8988T (cell line): ENCODE measurements at places on chromosomes 7 and 10.
A peak's percentile ranks its signal among the peaks of the same experiment; 100 is the strongest.

- DNase-seq = no peak
Observed at GRCh38 chr10:14553448-14553847, 221.2 kb downstream of the FAM107B start.

- DNase-seq = no peak
Observed at GRCh38 chr10:108663587-108663986, 1259.7 kb downstream of the XPNPEP1 start.

- DNase-seq = no peak
Observed at GRCh38 chr10:73094986-73095480, 1.6 kb downstream of the P4HA1 start.

DNA sequence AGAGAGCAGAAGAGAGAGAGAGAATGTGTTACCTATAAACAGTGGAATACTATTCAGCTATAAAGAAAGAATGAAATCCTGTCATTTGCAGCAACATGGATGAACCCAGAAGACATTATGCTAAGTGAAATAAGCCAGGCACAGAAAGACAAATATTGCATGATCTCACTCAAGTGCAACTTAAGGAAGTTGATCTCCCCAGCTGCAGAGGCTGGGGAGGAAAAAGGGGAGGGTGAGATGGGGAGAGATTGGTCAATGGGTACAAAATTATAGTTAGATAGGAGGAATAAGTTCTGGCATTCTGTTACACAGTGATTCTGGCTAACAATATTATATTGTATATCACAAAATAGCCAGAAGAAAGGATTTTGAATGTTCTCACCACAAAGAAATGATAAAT lies 11.2 kb upstream of the JAZF1 start:
- no peak for DNase-seq

DNA sequence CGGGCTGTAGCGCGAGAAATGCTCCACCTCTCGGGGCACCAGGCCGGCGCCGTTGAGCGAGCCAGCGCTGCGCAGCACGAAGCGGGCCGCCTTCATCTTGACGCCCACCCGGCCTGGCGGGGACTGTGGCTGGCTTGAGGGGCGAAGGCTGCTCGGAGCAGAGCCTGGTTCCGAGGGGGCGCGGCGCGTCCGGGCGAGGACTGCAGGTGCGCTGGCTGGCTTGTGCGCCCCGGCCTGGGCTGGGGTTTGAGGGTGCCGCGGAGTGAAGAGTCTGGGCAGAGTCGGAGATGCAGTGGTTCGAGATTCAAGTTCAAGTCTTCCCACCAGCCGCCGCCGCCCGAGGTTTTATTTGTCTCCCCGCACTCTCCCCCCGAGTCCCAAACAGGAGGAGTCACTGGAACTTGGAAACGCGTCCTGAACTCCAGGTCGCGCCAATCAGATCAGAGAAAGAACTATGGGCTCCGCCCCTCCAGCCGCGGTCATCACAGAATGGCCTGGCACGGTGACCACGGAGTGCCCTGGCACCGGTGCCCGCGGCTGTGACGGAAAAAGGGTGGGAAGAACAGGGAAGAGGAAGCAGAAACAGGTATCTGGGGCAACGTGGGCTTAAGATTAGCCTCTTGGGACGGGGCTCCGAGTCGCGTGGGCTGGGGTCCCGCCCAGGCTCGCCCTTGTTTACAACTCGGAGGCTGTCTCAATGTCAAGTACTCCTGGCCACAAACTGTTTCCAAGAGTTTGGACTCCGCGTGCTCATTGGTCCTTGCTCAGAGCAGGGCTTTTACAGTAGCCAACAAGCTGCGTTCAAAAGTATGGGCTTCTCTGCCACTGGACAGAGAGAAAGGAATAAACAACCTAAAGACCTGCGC lies at the start of gene PDK4:
TSS of gene PDK4 (minus strand) at position 319 of the 866 bp plus-strand sequence. CDS start at position 96, 223 bp downstream.
- DNase-seq = peak; percentile 18

DNA sequence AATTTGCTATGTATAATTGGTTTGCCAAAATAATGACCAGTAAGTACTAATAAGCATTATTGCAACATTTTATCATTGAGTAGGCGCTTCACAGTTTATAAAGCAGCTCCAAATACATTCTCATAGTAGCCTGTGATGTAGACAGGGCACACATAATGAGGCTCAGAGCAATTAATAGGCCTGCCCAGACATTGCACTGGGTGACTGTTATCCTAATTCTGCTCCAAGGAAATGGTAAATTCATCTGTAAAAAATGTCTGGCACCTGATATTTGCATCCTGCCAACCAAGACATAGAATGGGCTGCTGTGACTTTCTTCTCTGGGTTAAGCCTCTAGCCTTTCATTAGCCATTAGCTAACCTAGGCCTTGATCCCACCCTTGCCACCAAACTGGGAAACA lies 97.6 kb downstream of the SEM1 start:
- DNase-seq = no peak

DNA sequence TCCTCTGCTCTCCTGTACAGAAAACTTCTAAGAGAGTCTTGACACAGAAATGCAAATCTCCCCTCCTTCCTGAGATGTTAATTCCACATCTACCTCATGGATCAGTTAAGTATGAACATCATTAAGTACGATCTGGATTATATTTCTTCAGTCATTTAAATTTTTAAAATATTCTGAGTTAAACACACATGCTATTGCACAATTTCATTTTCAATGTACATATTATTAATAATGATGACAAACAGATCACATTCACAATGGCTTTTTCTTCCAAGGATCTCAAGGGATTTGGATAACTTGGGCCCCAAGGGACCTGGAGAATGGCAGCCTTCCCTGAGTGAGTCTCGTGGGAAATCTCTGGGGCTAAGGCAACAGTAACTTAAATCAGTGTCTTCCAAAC lies 16.2 kb downstream of the BEND7 start:
- DNase-seq = no peak

DNA sequence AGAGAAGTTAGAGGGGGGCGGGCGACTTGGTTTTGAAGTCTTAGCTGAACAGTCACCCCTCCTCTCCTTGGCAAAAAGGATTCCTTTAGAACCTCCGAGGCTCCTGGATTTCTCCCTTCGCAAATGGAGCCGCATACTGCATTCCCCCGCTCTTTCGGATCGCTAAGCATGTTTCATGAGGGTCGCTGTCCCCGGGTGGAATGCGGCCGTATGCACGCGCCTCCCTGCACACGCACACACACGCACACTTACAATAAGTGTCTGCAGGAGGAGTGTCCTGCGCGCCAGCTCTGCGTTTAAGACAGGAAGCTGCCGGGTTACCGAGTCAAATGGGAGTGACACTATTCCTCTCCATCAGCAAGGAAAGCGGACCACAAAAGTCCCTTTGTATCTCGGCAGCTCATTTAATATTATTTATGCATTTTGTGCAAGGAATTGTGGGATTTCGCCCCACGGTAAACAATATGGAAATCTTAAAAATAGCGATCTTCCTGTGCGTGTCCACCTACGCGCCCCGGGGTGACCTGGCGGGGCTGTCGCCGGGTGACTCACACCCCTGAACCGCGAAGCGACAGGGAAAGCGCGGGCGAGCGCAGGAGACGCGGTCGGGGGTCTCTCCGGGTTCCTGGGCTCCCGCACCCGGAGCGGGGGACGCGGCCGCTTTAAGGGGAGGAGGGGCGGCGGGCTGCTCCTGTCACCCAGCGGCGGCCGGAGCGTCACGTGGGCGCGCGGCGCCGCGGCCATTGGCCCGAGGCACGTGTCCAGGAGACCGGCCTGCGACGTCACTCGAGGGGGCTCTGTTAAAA lies 988 bp upstream of the EN2 start:
- peak; percentile 42 for DNase-seq

GRCh38 chr7:96093435-96093834 lies 228.5 kb downstream of the SLC25A13 start:
- no peak for DNase-seq

- peak; percentile 48 for DNase-seq
Observed at GRCh38 chr7:101681170-101682007, 52.3 kb upstream of the MYL10 start.

DNA sequence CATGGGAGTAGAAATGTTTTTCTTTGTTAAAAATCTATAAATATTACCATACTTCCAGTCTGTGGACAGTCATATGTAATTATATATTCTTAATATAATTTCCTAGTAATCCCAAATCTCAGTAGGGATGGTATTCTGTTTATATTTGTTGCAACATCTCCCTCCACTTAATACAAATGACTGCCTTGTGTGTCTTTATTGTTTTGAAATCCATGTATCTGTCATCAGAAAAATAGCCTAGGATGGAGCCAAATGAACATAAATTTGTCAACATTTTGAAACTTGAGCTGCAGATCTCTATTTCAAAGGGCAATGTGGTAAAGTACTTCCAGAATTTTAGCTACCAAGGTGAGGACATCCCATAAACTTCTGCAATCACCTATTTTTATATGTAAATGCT lies 290.7 kb downstream of the TSPAN12 start:
- DNase-seq = no peak

DNA sequence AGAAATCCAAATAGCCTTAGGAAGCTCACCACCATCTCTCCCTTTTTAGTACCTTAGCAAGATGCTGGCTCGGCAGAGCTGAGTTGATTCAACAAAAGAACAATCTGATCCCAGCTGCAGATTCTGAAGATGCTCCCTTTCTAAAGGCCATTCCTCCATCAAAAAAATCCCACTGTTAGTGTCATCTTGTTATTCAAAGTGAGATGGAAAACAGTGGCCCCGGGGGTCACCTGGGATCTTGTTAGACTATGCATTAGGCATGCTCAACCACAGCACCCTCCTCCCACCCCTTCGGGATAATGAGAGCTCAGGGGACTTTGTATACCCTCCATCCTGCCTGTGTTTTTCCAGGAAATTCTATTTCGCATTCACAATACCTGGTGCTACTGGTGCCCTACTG lies 2.4 kb downstream of the NCAPG2 start:
- DNase-seq = no peak

DNA sequence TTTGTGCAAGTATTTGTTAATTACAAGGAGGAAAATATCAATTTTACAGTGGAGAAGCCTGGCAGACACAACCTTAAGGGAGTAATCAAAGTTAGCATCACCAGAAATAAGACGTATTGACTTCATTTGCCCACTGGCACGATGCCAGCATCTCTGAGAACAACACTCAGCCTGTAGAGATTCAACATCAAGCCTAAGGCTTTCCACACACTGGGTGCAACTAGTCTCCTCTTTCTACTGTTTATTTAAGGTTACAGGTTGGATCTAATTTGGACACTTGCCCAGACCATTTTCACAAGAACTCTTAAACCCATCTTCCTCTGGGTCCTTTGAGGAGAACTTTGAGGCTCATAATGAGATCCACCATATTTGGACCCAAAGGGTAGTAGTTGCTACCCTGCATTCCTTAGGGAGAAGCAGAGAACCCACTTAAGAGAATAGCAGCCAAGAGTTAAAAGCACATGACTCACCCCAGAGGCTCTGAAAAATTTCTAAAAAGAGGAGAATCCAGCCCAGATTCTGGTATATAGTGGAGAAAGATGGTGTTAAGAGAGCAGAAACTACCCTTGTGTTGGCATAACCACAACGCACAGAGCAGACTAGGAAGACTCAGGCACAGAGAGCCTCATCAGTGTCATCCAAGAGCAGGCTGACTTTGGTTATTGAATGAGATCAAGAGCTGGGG lies 97.3 kb downstream of the CCDC71L start:
- no peak for DNase-seq

- no peak for DNase-seq
Observed at GRCh38 chr10:46091828-46092523, 45.9 kb upstream of the MSMB start.

DNA sequence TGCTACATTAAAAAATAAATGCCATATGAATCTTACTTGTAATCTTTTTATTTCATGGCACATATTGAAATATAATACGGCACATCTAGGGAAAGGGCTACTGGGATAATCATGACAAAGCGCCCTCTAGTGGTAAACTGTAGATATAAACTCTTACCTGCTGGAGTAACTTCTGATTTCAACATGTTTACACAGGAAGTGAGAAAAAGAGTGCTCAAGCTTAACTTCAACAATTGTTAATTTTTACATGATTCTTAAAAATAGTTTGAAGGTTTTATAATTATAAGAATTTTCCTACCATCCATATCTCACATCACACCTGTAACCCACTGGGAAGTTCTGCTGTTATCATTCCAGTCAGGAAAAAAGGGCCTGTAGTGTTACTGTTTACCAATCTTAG lies 2.0 kb upstream of the HEPACAM2 start:
- DNase-seq = no peak
